A549 treated with RU486 at 1 μM for 4 hours (cell line): ENCODE measurements at places on chromosomes 2 and 18. TPM values are rescaled to one million over a fixed set of nuclear protein-coding genes. Genes with fewer than 3 reads are reported as not detected.

The PAIP2B gene
- 0.22 to 0.32 TPM (median 0.25 TPM) in 5 replicates for total RNA-seq

The SPDYA gene
- total RNA-seq: 0.14 to 0.25 TPM in 2 of 5 replicates, not detected in the others

The AP1S3 gene
- 15.6 to 45.9 TPM (median 29.0 TPM) in 5 replicates for total RNA-seq

The SPRED2 gene
- 29.0 to 35.1 TPM (median 32.9 TPM) in 5 replicates for total RNA-seq

The AGPS gene
- total RNA-seq: 35.7 to 49.7 TPM (median 45.0 TPM) in 5 replicates

The PLEK gene
- not detected in 5 replicates for total RNA-seq

The KLHL41 gene
- total RNA-seq: 0.08 to 0.43 TPM (median 0.23 TPM) in 5 replicates

The BMP10 gene
- not detected in 5 replicates for total RNA-seq

The ADAM23 gene
- 8.5 to 11.2 TPM (median 9.6 TPM) in 5 replicates for total RNA-seq
